ENCODE measurements at places on chromosomes 4 and X.

DNA sequence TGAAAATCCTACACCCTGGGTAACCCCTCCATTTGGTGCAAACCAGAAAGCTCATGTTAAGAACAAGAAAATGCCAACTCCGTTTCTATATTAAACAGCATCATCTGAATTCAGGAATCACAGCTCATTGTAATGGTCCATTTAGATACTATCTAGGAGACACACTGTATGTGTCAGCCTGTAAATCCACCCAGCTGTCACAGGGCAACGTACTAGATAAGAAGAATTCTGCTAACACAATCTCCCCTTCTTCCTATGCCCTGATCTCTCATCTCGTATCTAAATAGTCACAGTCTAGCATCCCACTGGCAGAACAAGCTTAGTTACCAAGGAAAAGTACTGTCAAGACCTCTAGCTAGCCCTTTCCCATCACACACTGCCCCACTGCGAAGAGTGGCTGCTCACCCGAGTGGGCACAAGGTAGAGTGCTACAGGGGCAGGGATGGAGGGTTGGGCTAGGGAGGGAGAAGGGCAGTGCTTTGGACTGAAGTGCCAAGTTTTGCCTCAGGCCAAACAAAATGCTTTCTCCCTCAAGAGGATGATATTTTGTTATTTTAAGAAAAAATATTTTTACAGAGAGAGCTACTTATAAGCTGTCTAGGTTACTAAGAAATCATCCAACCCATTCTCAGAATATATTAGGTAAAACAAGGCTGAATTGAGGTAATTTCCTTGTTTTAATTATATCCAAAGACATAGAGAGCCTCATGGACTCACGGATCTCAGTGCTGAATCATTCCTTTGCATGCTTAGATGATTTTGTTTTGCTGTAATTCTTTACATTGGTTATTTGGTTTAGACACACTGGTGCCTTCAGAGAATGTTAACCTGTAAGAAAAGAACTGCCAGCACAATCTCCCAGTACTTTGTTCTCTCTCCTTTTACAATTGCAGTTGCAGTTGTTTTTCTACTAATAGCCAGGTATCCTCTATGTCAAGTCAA is 196.6 kb downstream of the PRDM5 start:
- DNase-seq = no peak

DNA sequence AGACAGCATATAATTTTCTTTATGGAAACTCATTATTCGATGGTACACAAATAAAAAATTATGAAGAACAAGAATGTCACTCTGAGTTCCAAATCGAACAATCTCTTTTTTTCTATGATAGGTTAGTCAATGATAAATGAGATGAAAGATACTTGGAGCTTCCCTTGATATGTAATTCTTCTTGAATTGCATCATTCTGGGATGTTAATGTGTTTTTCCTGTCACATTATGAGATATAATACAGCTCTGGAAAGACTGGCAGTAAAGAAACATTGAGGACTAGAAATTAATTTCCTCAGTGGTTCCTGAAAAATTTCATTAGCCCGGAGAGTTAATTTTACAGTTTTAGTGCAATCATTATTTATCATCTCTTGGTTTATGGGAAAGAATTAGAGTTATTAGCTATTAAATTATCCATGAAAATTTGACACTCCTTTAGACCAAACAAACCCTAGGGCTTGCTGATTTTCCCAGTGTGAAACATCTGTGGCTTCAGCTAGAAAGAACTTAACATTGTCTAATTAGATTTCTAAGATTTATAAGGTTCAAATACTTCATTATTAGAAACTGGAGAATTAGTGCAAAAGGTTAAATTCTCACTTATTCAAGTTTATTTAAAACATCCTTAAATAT is 1546.6 kb upstream of the TENM3 start:
- no peak for DNase-seq

DNA sequence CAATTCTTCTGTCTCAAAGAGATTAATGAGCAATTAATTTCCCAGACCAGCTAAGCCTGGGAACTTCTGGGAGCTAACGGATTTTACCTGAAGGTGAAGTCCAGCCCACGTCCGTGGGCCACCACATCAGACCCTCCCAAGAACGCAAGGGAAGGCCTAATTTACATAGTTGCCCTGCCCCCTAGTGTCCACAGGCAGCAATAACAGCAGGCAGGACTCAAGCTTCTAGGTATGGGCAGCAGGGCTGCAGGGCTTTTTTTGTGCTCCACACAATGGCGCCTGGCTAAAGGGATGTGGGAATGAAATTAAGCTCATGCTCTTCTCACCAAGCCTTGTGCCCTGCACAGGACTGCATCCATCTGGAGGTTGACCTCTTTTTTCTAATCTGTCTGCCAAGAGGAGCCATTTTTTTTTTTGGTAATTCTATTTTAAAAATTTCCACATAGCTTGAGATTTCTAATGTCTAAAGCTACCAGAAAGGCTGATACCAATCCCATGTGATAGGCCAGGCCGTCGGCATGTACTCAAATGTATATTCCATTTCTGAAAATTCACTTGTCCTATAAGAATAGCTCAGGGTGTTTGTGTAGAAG is 111.9 kb upstream of the TMEM164 start:
- peak; percentile 50 for DNase-seq

GRCh38 chr4:152033621-152034020 is 272.8 kb upstream of the GATB start:
- DNase-seq = no peak

GRCh38 chrX:74230094-74230493 is 73.9 kb upstream of the ZCCHC13 start:
- DNase-seq = no peak

DNA sequence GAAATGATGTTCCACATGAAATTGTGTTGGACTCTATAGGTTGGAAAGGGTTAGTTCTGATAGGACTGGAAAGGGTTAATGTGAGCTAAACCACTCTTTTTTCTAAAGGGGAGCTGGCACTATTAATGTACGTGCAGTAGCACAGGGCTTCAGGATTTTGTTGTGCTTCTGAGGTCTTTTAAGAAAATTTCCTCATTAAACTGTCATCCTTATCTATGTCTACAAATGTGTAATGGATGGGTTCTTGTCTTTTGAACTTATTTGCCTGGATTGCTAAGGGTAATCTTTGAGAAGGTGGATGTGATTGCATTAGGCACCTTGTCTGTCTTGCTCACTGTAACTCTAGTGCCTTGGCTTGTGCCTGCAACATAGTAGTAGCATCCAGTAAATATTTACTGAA is 106.0 kb upstream of the SLC4A4 start:
- DNase-seq = no peak

- no peak for DNase-seq
These were observed 33.8 kb downstream of the GALNT7 start for GRCh38 chr4:173202395-173202794.

GRCh38 chrX:19743386-19743785 is 144.0 kb downstream of the SH3KBP1 start:
- DNase-seq = no peak

GRCh38 chr4:6819295-6819694 is 36.8 kb downstream of the KIAA0232 start:
- no peak for DNase-seq

DNA sequence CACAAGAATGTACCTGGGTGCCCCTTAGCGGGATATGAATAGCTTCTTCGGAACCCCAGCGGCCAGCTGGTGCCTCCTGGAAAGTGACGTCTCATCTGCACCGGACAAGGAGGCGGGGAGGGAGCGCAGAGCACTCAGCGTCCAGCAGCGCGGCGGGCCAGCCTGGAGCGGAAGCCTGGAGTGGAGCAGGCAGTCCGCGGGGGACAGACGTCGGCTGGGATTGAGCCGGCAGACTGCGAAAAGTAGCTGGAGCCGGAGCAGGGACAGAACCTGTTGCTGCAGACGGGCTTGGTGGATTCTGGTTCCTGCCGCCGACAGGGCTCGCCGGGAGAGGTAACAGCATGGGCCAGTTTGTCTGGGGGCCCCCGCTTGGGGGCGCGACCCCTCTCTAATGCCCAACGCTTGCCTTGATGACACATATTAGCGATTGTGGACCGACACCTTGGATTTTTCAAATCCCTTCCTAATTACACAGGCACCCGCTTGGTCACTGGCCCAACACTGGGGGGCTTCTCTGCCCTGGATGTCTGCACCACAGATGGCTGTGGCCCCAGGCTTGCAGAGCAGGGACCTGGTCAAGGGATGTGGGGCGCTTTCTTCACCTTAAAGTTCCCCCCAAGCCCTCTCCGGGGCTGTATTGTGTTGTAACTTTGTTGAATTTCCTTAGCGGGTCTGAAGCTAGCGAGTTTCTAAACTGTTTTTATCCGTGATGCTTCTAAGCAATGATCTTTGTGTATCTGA is at the start of gene NPFFR2:
TSS of gene NPFFR2 (plus strand) at position 133 of the 741 bp plus-strand sequence. CDS start 96,592 bp downstream, outside the sequence.
- no peak for DNase-seq

- no peak for DNase-seq
These were observed 4.9 kb downstream of the UGT8 start for GRCh38 chr4:114603497-114603896.

DNA sequence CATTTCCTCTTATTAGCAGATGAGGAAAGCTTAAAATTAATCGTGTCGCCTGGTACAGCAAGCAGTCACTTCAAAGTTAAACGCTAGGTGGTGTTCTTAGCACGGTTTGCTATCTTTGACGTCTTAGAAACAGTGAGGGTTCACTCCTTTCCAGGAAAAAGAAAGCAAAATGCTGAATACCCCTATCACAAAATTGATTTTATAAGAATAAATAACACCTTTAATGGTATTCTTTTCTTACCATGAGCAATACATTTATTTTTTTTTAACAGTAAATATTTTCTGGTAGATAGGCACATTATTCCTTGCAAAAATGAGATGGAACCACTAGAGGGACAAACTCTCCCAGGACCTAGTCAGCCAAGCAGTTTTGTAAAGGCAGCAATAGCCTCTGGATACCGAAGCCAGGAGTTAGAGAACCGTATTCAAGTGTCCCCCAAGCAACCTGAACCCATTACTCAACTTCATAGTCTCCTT is 153.9 kb downstream of the KDR start:
- DNase-seq = no peak

- DNase-seq = no peak
These were observed 195.7 kb upstream of the GK2 start for GRCh38 chr4:79603681-79604080.

DNA sequence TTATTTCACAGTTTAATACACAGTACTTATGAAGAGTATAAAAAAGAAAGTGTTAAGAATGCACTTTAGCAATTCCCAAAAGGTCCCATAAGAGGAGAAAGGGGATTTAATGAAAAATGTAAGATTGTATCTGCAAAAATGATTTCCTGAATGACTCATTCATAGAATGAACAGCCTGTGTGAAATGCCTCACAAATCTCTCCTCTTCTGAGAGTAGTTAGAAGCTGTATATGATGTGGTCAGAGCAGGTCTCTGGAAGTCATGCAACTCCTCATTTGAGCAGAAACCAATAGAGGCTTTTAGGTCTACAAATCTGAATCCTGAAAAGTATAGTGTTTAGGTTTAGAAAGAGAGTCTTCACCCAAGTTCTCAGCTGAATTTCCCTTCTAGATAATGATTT is 381.3 kb upstream of the INTU start:
- no peak for DNase-seq

DNA sequence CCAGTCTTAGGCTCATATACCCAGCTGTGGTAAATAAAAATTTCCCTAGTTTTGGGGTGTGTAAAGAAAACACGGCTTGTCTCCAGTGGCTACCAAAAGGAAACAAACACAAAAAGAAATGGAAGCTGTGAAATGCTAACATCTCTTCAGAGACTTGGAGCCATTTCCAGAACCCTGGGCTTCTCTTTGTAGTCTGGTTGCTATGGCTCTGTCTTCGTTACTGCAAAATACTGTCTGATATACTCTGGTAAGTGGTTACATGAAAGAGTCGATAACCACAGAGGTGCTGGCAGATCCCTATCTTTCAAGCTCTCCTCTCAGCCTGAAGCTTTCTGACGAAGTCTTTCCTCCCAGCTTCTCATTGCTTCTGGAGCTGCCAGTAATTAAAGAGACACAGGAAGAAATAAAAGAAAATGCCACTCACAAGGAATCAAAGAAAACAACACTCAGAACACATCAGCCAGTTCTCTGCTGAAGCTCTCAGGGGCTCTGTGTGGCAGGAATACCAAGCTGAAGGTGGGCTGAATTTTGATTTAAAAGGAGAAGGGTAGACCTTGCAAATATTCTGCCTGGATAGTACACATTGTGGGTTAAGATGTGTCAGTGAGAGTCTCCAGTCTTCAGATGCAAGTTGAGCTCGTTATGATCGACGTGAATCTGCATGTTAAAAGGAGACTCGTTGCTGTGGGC is 107.6 kb upstream of the FAM9C start:
- no peak for DNase-seq

GRCh38 chrX:10031746-10032145 is 64.6 kb downstream of the CLDN34 start:
- DNase-seq = no peak

DNA sequence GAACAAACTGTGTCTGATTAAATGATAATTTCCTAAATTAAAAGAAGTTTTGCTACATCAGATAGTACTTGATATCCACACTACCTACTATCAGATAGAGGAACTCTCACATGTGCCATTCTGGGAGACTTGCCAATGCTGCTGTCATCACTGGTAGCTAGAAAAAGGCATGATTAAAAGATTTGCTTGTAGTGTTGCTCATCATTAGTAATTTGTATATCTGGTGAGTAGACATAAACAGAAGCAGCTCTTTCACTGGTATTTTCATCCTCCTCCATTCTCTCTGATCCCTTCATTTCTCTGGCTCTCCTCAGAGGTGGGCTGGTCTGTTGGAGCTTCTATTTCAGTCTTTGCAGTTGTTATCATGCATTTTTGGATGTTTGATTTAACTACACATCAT is 56.0 kb downstream of the SPRY1 start:
- no peak for DNase-seq

- peak; percentile 62 for DNase-seq
These were observed 1.0 kb upstream of the PDGFRA start for GRCh38 chr4:54228056-54228527.

- DNase-seq = no peak
These were observed 35.2 kb downstream of the SLC25A5 start for GRCh38 chrX:119503484-119503861.

GRCh38 chrX:150464001-150464400 is 100.9 kb downstream of the MAMLD1 start:
- DNase-seq = no peak

GRCh38 chr4:79991601-79992000 is 81.4 kb downstream of the ANTXR2 start:
- DNase-seq = no peak

DNA sequence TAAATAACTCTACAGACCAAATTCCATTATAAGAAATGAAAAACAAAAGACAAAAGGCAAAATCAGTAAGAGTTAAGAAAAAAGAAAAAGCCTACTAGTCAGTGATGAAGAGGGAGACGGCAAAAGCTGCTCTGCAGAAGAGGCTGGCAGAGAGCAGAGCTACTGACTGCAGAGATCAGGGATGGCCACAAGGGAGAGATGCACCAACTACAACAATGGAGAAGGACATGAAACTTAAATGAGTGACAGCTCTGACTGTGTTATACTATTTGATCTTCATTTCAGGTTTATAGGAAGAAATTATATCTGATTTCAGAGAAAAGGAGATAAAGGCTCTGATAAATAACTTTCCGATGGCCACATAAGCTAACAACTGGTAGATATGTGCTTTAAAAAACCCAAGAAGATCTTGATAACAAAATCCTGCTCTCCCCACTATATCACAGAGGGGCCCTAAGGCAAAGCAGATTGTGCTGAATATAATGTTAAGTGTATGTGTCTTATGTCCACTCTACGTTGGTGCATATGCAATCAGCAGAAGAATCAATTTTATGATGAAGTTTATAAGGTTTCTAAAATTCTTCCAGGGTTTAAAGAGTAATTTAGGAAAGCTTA is 58.4 kb upstream of the COX18 start:
- DNase-seq = no peak

- peak; percentile 71 for DNase-seq
These were observed 694 bp downstream of the PDS5A start for GRCh38 chr4:39976945-39977488.

- DNase-seq = no peak
These were observed 44.8 kb downstream of the UGT2A3 start for GRCh38 chr4:68906780-68907137.

Measured in liver (tissue), 10 donors.